ENCODE measurements at places on chromosomes 7 and 10. TPM values are rescaled to one million over a fixed set of nuclear protein-coding genes. Genes with fewer than 3 reads are reported as not detected.

Gene EPO
- not detected for polyA plus RNA-seq

- DNase-seq: no peak
Measured at GRCh38 chr10:129171812-129172211, 295.2 kb upstream of the MGMT start.

Gene OR2A25
- not detected for polyA plus RNA-seq

Gene CUZD1
- 1.6 TPM for polyA plus RNA-seq

GRCh38 chr7:157560258-157560654 lies 223.5 kb downstream of the DNAJB6 start:
- no peak for DNase-seq

GRCh38 chr7:27641581-27642230 lies 21.0 kb downstream of the HIBADH start:
- no peak for DNase-seq

DNA sequence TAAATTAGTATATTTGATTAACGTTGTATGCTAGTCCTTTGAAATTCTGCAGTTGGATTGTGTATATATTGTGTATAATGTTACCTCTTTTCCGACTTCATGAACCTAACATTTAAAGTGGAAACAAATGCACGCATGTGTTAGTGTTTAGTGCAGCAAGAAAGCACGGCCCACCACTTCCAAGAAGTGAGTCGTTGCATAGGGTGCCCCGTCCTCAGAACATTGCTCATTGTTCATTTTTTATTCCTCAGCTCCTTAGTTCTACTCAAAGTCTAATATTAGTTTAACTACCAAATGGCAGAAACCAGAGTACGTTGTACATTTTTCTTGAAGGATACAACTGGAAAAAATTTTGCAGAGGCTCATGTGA lies 407.6 kb downstream of the AUTS2 start:
- no peak for DNase-seq

Gene SAP25
- polyA plus RNA-seq: 0.56 TPM

- no peak for DNase-seq
Measured at GRCh38 chr10:79068203-79068561, 584 bp upstream of the ZMIZ1 start.

- no peak for DNase-seq
Measured at GRCh38 chr10:79066411-79067240, 2.1 kb upstream of the ZMIZ1 start.

Gene RALA
- 38.6 TPM for polyA plus RNA-seq

DNA sequence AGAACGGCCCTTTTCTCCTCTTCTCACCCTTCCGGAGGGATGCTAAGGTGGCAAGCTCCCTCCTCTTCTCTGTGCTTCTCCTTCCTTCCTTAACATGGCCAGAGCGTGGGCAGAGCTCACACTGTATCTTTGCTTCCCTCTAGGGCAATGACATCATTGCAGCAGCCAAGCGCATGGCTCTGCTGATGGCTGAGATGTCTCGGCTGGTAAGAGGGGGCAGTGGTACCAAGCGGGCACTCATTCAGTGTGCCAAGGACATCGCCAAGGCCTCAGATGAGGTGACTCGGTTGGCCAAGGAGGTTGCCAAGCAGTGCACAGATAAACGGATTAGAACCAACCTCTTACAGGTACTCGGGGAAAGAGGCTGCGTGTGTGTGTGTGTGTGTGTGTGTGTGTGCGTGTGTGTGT lies 36.6 kb downstream of the AP3M1 start:
- DNase-seq: no peak

Gene ZMIZ2
- 9.8 TPM for polyA plus RNA-seq

- no peak for DNase-seq
Measured at GRCh38 chr10:18658271-18659124, 733 bp upstream of the ARL5B start.

DNA sequence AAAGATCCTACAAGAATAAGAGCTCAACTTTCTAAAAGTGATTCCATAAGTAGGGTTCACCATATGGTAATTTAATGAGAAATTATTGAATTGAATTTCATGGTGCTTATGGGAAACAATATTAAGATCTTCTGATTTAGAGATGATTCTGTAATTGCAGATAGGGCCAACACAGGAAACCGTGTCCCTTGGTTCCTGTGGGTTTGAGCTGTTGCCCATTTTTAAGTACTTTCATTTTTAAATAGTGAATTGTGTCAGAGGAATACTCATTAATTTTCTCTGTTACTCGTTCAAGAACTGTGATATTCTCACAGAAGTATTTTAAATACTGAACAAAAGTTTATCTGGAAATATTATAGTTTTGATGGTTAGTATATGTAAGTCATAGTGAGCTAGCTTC lies 129.2 kb downstream of the SRI start:
- no peak for DNase-seq

GRCh38 chr7:114214466-114214865 lies 200.1 kb upstream of the FOXP2 start:
- no peak for DNase-seq

DNA sequence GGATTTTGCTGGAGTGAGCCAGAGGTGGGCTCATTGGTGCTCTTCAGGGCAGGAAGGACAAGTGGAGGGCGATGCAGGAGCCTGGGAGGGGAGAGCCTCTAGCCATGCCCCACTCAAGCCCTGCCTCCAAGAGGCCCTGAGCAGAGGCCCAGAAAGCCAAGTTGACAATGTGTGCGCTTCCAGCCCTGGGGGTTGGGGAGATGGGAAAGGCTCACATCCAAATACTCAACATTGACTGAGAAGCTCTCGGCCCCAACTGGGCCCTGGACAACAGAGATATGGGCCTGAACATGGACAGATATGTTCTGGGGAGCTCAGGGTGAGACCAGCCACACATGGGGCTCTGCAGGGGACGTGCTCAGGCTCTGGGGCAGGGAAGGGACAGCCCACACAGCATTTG lies 39.0 kb downstream of the FRMPD2 start:
- DNase-seq: no peak

DNA sequence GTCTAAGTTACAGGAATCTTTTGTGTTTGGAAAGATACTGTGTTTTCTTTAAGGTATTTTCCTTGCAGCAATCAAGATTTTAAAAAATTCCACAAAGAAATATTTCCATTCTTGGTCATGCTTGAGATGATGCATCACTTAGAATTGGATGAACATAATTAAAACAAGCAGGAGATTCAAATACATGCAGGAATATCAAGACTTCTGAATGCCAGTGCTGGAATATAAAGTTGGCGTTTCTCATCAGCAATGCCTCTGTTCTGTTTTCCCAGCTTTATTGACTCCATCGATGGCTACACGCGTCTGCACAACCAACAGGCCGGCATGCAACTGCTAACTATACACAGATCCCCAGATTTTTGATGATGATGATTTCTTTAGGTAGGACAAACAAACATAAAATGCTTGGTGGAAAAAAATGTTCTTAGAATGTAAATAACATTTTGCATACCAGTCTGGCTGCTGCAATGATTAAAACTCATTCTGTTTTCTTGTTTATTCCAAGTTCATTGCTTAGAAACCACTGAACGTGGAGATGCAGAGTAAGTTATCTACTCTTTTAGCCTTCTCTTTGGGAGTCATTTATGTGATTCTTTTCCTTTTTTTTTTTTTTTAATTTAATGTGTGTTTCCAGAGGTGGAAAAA lies 91.3 kb upstream of the FAM171A1 start:
- no peak for DNase-seq
